Activated naive CD8-positive, alpha-beta T cell treated with anti-CD3 and anti-CD28 coated beads, Interleukin-2, amount 10 ng/mL, durations not matched to agents 7 days and 5 days (primary cell): ENCODE measurements at places on chromosomes 4 and X.

DNA sequence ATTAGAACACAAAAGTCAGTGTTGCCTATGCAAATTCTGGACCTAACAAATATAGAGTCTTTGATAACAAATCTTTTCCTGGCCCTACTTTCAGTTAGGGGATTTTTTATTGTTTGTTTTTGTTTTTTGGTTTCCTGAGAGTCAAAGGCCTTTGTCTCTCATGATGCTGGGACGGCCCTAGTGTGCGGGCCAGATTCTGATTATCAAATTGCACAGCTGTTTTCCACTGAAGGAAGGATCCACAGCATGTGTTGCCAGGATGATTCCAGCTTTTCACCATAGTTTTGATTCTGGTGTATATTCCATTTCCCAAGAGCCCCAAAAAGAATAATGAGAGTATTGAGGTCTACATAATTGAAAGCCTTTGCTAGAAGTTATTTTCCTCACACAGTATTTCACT is 248.2 kb downstream of the CAMK2D start:
- no peak for DNase-seq

DNA sequence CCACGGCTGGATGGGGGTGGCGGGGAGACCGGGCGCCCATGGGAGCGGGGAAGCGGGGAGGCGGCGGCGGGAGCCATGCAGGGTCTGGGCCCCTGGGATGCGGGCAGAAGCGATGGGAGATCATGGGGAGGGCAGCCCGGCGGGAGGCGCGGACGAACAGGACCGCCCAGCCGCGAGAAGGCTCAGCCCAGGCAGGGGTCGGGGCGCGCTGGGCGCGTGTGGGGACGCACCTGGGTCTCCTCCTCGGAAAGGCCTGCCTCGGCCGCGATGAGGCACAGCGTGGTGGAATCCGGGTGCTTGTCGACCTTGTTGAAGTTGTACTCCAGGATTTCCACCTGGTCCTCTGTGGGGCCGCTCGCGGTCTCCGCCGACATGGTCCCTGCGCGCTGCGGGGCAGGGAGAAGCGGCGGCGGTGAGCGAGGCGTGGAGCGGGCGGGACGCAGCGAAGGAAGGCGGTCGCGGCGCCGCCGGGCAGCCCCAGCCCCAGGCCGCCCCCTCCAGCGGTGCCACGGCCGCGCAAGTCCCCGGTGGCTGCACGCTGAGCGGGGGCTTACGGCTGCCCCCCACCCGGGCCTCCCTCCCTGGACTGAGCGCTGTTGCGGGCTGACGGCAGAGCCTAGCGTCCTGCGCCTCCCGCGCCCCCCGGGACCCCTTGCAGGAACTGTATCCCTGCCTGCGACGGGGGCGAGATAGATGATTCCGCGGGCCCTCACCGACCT is 25.3 kb downstream of the HOPX start:
- peak; percentile 64 for DNase-seq

GRCh38 chr4:159016593-159017024 is 86.3 kb upstream of the RAPGEF2 start:
- no peak for DNase-seq

DNA sequence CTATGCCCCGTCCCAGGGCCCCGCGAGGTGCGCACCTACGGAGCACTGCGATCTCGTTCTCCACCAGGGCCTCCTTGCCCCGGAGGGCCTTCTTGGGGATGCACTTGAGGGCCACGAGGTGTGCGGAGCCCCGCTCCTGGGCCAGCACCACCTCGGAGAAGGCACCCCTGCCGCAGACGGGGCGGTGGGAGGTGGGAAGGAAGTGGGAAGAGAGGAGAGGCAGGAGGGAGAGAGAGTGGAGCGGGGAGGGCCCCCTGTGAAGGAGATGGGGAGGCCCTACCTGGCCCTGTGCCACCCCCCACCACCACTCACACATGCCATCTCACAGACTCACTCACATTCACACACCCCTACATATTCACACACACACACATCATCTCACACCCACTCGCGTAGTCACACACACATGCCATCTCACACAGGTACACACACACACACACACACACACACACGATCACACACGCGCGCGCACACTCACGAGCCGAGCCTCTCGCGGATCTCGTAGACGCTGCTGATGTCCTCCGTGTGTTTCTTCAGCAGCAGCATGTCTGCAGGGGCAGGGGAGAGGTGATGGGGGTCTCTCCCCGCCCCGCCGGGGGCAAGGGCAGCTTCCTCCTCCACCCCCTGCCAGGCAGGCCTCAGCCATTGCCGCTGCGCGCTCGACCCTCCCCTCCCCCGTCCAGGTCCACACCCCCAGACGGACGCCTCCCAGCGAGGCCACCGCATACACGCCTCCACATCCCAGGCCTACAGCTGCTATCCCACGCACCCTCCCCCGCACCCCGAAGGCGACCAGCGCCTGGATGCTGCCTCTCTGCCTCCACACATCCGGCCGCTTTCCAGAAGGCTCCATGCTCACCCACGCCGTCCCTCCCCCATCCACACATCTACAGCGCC is 834 bp downstream of the PNCK start:
- DNase-seq: peak; percentile 25

GRCh38 chrX:121128925-121129877 is 81.8 kb downstream of the GLUD2 start:
- no peak for DNase-seq

GRCh38 chr4:157052429-157053040 is 23.4 kb upstream of the GLRB start:
- no peak for DNase-seq

DNA sequence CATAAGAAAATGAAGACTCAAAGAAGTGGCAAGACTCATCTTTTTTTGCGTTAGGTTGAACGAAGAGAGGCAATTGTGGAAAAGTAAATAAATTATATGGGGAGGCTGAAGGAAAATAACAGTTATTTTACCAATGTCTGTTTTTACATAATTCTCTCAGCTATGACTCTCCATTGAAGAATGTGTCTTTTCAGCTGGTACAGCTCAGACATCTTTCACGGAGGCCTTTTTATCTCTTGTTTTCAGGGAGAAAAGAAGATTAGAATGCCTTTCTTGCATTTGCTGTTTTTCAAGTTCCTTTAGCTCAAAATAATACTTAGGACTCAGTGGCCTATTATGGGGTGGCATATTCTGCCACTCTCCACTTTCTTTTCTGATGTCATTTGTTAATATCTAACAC is 153.0 kb downstream of the ADAM29 start:
- DNase-seq: no peak

- DNase-seq: no peak
Measured at GRCh38 chr4:159776961-159777360, 674.1 kb downstream of the RAPGEF2 start.

DNA sequence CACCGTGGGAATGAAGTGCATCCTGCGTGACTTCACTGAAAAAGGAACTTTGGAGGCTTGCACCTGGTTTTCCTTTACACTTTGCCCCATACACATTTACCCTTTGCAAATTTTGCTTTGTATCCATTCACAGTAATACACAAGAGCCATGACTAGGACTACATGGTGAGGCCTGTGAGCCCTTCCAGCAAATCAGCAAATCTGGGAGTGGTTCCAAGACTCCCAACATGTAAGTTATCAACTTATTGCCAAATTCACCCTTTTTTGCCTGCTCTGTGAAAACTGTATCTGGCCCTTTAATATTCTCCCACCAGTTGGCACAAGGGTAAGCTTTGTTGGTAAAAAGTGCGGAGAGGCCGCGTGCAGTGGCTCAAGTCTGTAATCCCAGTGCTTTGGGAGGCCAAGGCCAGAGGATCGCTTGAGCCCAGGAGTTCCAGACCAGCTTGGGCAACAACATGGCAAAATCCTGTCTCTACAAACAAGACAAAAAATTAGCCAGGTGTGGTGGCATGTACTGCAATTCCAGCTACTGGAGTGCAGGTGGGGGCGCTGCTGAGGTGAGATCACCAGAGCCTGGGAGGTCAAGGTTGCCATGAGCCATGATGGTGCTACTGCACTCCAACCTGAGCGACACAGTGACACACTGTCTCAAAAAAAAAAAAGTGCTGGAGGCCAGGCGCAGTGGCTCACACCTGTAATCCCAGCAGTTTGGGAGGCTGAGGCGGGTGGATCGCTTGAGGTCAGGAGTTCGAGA is 5.0 kb downstream of the PRMT9 start:
- no peak for DNase-seq
